HuH-7.5 (cell line): ENCODE measurements at places on chromosomes 11 and 22.

- DNase-seq = no peak
These were observed 261.3 kb upstream of the LRRC4C start for GRCh38 chr11:41720761-41721160.

DNA sequence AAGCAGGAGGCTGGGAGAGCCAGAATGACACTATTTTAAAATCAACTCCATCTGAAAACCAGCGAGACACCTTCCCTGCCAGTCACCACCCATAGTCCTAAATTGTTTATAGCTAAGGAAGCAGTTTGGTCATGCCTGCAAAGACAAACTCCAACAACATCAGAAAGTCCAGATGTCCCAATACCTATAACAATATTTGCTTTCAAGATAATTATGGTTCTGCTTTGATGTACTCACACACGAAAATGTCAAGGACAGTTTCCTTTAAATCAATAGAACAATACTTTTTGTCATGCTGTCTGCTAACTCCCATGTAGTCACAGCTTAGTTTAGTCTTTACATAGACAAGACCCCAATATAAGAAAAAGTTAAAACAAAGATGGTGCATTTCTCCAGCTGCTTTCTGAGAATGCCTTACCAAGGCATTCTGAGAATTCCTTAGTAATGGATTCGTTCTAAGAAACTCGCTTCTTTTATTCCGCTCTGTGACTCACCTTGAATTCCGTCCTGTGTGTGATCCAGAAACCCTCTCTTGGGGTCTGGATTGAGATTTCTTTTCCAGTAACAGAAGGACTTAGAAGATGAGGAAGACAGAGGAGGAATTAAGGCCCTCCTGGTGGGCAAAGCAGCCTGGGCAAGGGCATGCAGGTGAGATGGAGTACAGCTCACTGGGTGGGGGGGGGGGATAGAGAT lies 9.6 kb upstream of the SCGB2A2 start:
- DNase-seq = no peak

GRCh38 chr22:17214416-17215043 lies 4.7 kb downstream of the ADA2 start:
- DNase-seq = no peak

DNA sequence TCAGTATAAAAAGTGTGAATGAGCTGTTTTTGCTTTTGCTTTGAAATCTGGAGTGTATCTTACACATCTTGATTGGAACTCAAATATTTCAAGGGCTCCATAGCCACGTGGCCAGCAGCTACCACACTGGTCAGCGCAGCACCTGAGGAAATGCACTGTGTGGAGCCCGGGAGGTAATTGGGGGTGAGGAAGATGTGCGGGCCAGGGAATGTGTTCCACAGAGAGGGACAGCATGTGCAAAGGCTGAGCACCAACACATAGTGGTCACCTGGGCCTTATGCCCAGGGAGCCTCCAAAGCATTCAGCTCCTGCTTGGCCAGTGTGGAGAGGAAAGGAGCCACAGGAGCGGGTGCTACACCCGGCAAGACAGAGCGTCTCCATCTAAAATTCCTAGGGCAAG lies 20.8 kb downstream of the RELT start:
- no peak for DNase-seq

DNA sequence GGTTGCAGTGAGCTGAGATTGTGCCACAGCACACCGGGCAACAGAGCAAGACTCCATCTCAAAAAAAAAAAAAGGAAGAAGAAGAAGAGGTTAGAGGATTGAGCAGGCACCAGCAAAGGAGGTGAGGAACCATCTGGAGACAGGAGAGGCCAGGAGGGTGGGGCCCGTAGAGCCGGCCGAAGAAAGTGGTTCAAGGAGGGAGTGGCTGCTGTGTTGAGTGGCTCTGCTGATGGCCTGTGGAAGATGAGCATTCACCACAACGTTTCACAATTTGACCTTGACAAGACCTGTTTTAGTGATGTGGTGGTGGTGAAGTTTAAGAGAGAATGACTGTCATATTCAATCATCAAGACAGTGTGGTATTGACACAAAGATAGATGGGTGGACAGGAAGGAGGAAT lies 6.8 kb upstream of the CTSD start:
- no peak for DNase-seq

- DNase-seq = no peak
These were observed 125.5 kb upstream of the NCAM1 start for GRCh38 chr11:112835591-112836255.

GRCh38 chr22:44407171-44407986 lies 90.7 kb downstream of the RTL6 start:
- no peak for DNase-seq

- DNase-seq = no peak
These were observed 32.0 kb downstream of the KCNC1 start for GRCh38 chr11:17766590-17766989.

- DNase-seq = no peak
These were observed 21.1 kb downstream of the SHISA8 start for GRCh38 chr22:41893591-41894375.

DNA sequence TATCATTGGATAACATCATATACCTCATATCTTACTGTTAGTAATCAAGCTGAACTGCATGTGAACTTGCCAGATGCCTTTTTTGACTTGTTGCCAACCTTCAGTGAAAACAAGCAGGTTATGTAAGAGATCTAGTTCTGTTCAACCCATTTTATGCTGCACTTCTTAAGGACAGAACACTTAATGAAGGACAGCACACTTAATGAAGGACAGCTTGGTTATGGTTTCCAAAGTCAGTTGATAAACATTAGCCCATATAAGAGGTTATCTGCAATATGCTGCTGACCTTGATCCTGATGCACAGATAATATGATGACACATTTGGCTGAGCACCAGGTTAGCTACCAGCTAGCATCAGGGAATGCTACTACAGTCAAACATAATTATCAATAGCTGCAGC lies 358.7 kb upstream of the PDGFD start:
- no peak for DNase-seq

DNA sequence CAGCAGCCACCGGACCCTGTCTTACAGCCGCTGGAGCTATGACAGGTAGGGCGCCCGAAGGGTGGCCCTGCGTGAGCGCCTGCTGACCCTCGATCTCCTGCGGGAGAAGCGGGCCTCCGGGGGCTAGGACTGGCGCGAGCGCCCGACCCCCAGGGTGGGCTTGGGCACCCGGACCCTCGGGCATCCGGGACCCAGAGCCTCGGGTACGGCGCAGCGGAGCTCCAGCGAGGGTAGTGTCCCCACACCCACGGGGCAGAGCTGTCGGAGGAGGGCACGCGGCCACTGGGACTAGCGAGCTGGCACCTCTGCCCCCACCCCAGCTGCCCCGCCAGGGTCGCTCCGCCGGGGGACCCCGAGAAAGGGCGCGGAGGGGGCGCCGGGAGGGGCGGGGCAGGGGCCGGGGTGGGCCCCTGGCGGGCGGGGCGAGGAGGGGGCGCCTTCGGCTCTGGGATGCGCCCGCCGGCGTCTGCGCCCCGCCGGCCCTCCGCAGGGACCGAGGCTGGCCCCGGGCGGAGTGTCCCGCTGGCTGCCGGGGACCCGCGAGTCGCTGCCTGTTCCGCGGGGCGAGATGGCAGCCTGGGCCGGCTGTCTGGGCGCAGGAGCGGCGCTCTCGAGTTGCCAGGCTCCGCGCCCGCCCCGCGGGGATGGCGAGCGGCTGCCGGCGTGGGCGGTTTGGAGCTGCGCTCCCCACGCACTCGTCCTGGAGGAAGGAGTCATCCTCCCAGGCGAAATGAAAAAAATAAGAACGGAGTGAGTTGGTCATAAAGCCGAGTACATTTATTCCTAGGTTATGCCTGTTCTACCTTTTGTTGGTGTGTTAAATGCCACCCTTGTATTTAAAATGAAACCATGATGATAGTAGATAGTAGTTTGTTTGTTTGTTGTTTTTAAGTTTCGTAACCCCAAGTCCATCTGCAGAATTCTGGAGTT lies 32.4 kb downstream of the EIF3F start:
- DNase-seq = no peak

GRCh38 chr11:65482306-65482850 lies 16.5 kb upstream of the MALAT1 start:
- DNase-seq = no peak

DNA sequence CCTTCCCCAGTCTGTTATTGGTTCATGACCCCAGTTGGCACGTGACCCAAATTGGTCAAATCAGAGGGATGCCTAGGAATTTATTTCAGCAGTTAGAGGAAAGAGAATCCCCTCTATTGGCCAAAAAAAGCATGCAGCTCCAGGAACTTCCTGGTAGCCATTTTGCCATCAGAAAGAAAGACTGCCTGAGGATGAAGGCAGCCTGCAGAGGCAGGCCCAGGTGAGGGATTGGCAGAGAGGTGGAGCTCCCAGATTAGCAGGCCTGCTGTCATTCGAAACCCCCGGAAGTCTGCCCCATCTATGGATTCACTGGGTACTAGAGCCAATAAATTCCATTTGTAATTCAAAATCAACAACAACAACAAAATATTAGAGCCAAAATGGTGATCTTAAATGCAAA lies 207.6 kb downstream of the CWF19L2 start:
- DNase-seq = no peak

GRCh38 chr22:27614006-27614649 lies 187.4 kb downstream of the MN1 start:
- DNase-seq = no peak

- DNase-seq = no peak
These were observed 62.2 kb upstream of the FDX1 start for GRCh38 chr11:110367571-110367970.

GRCh38 chr11:117953024-117953671 lies 23.9 kb upstream of the TMPRSS13 start:
- DNase-seq = no peak

DNA sequence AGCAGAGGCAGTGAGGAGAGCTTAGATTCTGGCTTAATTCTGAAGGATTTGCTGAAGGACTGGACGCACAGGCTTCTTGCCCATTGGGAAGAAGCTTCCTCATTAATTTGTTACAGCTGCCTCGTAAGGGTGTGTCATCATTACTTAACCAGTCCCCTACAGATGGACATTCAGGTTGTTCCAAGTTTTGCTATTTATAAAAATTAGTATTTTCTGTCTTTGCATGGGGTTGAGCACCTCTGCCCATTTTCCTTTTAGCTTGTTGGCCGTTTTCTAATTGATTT lies 38.1 kb downstream of the CAPN1 start:
- no peak for DNase-seq

DNA sequence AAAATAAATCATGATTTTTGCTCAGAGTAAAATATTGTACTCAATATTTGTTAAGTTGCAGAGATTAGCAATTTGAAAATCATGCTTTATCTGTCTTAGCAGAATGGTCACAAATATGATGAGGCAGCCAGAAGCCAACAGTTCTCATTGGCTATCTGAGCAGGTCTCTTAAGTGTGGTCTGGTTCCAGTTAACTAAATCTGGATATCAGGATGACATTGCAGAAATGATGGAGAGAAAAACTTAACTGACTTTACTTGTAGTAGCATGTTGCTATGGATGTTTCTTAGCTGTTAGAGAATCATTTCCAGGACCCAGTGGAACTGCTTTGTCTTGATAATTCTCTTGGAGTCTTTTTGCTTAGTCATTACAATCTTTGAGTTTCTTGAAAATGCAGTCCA lies 1070.3 kb downstream of the JRKL start:
- no peak for DNase-seq

GRCh38 chr11:121068787-121069186 lies 32.3 kb upstream of the TECTA start:
- DNase-seq = no peak

DNA sequence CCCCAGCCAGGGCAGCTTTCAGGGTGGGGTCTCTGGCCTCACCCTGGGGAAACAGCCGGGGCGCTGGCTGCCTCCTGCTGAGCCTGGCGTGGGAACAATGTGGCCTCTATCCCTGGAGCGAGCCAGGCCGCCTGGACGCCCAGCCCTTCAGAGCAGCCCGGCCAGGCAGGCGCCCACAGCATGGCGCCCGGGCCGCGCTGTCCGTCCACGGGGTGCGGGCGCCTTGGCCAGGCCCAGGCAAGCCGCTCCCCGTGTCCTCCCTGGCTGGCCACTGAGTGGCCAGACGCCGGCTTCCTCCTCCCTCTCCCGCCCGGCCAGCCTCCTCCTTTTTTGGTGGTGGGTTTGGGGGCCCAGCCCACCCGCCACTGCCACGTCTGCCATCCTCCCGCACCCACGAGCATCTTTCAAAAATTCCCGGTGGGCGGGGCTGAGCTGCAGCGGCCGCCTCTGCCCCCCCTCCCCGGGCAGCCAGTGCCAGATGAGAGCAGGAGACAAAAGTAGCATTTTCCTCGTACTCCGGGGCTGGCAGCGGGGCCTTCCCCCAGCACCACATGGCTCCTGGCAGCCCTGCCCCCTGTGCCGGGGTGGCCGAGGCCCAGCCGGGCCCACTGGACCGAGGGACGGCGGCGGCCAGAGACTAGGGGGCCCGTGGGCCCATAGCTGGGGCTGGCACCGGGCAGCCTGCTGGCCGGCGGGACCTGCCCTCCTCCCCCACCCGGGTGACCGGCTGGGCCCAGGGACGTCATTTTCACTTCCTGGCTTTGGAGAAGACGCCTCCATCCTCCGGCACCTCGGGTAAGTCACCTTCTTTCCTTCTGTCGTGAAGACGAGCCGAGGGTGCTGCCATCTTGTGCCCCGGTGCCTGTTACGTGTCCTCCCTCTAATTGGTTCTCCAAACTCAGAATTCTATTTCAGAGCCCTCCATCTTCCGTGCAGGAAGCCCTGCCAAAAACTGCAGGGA lies 70.2 kb upstream of the PPARA start:
- no peak for DNase-seq

- DNase-seq = no peak
These were observed 233.4 kb downstream of the LRRC4C start for GRCh38 chr11:41225856-41226633.

GRCh38 chr11:37770145-37770544 lies 1172.1 kb upstream of the RAG2 start:
- no peak for DNase-seq

DNA sequence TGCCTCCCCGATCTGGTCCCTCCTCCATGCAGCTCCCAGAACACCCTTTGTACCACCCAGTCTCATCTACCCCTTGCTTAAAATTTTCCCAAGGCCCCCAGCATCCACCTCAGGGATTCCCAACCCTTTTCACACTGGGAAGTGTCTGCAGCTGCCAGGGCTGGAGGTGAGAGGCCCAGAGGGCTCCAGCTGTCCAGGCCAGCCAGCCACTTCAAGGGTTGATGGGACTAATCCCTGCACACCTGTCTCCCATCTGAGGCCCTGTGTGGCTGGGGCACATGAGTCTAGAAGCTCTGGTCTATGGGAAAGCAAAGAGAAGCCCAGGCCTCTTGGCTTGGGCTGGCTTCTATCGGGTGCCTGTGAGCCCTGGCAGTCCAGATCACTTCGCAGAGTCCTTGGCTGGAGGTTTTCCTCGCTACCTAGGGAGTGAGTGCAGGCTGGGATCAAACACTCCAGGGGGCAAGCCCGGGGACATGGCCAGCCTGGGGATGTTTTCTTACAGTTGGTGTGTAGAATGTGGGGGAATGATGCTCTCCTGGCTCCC lies 41.1 kb upstream of the TPBGL start:
- no peak for DNase-seq

GRCh38 chr11:121023848-121024751 lies at the start of gene TBCEL:
Gene TBCEL (plus strand): TSS chr11:121024102. CDS start chr11:121045691, 21,589 bp downstream.
- DNase-seq = peak; percentile 83

- no peak for DNase-seq
These were observed 57.9 kb upstream of the SLC6A5 start for GRCh38 chr11:20541503-20541902.

- DNase-seq = no peak
These were observed 785.6 kb downstream of the BRD1 start for GRCh38 chr22:49042066-49042465.

- no peak for DNase-seq
These were observed 11.1 kb upstream of the CDC42EP2 start for GRCh38 chr11:65303555-65303954.
